ENCODE measurements at places on chromosomes 2 and 18. TPM values are rescaled to one million over a fixed set of nuclear protein-coding genes. Genes with fewer than 3 reads are reported as not detected.
A peak's percentile ranks its signal among the peaks of the same experiment; 100 is the strongest.

DNA sequence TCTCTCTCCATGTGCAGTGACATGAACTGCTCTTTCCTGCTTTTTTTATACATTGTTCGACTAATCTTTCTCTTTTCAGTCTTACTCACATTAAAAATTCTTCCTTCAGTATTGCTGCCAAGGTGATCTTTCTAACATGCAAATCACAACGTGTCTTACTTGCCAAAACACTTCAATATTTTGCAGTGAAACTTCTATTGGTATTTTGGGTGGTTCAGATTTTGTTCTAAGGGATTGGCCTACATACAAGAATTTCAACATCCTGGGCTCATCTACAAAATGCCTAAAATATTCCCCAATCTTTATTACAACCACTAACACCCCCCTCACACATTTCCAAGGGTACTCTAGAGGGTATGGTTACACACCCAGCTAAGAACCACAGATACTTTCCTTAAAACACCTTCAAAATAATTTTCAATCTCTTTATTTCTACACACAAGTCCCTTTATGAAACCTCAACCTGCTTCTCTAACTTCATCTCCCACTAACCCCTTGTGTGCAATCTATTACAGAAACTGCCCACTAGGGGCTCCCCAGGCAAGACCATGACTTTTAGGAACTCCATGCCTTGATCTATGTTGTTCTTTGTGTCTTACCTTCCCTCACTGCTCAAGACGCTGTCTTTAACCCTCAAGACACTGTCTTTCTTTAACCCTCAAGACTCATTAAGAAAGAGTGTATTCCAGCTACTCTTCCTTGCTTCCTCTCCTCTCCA is 50.9 kb downstream of the COL3A1 start:
- DNase-seq: no peak

IL37 gene
- total RNA-seq: 1.5 TPM

- no peak for DNase-seq
These were observed 55.0 kb downstream of the EHBP1 start for GRCh38 chr2:62760555-62760954.

- no peak for DNase-seq
These were observed 129.0 kb upstream of the PARD3B start for GRCh38 chr2:204416236-204416635.

RGPD3 gene
- total RNA-seq: 0.24 TPM

GRCh38 chr18:1846640-1847039 is 724.7 kb downstream of the METTL4 start:
- DNase-seq: no peak

- no peak for DNase-seq
These were observed 235.8 kb downstream of the MREG start for GRCh38 chr2:215777465-215778044.

TUBA4A gene
- total RNA-seq: 60.2 TPM

STPG4 gene
- total RNA-seq: 0.47 TPM

DNA sequence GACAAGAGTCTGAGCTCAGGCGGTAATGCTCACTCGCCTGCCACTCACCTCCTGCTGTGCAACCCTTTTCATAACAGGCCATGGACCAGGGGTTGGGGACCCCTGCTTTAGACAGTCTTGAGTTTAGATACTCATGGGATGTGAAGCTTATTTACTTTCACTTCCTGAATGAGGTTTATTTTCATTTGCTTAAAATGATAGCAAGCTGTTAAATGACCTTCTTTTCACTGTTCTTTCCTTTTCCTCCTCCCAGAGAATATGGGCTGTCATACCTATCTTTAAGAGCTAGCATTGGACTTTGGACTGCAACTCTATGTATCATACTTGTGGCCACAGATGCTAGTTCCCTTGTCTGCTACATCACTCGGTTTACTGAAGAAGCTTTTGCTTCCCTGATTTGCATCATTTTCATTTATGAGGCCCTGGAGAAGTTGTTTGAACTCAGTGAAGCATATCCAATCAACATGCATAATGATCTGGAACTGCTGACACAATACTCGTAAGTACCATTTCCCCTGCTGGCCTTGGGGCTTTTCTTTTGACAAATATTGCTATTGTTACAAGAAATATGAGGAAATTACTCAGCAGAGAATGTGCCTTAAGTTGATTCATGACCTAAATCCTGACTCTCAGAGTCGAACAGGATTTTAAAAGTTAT is 168.5 kb downstream of the DPP4 start:
- DNase-seq: no peak

- DNase-seq: no peak
These were observed 20.5 kb downstream of the SLC3A1 start for GRCh38 chr2:44295633-44296359.

PLEK gene
- total RNA-seq: 7.8 TPM

DNA sequence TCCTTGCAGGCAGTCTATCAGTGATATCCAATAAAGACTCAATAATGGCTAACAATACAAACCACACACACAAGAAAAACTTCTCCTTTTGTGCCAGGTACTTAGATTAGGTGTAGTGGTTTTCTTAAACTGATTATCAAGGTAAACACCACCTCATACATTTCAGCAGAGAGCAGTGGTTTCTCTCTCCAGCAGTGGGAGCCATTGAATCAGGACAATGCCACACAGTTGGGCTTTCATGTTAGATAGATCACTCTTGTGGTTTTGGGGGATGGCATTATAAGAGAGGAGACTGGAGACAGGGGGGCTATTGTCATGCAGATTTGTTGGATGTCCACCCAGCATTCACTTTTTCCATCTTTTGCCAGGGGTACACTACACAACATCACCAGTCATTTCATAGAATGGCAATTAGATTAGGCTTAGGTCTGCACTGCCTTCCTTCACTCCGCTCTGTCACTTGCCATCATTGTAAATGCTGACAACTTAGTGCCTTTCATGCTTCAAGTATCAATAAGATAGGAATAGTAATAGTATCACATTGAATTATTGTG is 13.6 kb upstream of the IRS1 start:
- no peak for DNase-seq

- no peak for DNase-seq
These were observed 255.2 kb downstream of the HDAC4 start for GRCh38 chr2:239145601-239146000.

GRCh38 chr2:86482034-86482433 is 40.9 kb downstream of the KDM3A start:
- DNase-seq: no peak

ALPI gene
- 21.1 TPM for total RNA-seq

CHRNG gene
- total RNA-seq: not detected

DNA sequence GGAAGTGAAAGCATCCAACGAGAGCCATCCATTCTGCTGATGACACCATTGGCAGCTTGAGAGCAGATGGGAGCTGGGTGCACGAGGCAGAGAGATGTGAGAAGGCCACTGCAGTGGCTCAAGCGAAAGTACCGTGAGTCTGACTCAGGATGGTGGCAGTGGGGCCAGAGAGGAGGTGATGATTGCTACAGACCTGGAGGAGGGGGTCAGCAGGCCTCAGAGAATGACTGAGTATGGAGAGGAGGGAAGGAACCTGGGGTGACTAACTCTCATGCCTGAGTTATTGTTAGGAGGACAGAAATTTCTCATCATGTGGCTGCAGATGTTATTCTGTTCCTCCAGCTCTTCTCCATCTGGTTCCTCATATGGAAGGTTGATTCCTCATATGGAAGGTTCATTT is 8.8 kb upstream of the ZBTB7C start:
- no peak for DNase-seq

ERFE gene
- total RNA-seq: not detected

- no peak for DNase-seq
These were observed 365.2 kb downstream of the ZNF521 start for GRCh38 chr18:24986666-24987302.

DYNAP gene
- not detected for total RNA-seq

DRC1 gene
- total RNA-seq: not detected

GDF7 gene
- total RNA-seq: 0.18 TPM

DNA sequence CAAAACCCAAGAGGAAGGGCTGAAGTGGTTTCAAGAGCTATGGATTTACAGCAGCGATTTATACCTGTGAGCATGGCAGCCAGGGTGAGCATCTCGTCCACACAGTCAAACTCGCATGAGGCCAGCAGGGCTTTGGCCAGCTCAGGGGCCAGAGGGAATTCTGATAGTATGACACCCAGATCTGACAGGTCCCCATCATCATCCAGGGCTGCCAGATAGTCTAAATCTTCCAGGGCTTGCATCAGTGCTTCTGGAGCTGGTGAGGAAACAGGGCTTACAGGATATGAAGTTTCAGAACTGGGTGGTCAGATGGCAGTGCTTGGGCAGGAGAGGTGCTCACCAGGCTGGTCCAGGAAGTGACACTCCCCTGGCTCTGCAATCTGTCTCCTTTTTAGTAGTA is 3.5 kb downstream of the DQX1 start:
- no peak for DNase-seq

DNA sequence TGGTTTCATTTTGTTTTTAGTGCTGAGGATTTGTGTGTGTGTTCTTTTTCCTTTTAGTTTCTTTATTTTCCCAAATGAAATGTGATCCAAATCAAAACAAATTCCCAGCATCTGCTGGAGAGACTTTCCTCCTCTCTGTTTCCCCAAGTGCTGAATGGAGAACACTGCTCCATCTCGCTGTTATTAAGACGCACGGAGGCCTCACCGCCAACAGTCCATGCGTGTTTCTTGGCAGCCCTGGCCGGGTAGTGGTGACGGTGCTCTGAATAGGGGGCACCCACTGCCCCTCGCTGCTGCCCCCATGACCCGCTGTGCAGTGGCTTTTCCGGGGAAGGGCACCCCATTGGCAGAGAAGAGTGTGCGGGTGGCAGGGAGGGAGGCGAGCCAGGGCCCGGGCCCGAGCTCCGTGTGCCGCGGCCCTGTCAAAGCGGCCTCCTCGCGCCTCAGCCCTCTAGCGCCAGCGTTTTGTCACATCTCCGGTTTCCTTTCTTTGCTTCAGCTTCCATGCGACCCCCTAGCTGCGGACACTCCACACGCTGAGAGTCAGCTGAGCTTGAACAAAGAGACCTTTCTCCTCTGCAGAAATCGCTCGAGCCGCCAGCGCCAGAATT is 473.7 kb upstream of the SALL3 start:
- no peak for DNase-seq

ZEB2 gene
- total RNA-seq: 41.1 TPM

- DNase-seq: no peak
These were observed 695 bp upstream of the BIRC6 start for GRCh38 chr2:32355976-32356680.

PROM2 gene
- total RNA-seq: 39.9 TPM

- DNase-seq: peak; percentile 96
These were observed at the start of gene SERPINB8 for GRCh38 chr18:63969942-63970808. Gene SERPINB8, plus strand, starts transcription at chr18:63970081. Its CDS starts 8,228 bp downstream, at chr18:63978309.

DNA sequence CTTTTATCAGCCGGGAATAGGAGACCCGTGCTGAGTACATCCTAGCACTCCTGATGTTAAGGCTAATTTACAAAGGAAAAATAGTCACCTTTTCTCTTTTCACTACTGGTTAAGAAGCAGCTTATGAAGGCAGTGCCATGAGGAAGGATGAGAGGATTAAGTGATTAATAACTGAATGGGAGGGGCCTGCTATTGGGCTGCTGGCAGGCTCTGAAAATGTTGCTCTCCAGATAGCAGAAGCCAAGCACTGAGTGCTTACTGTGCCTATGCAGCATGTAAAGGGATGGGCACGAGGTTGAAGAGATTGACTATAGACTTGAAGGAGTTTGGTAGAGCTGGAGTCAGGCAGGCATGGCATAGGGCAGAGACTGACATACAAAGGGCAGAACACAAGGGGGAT is 282.4 kb upstream of the THSD7B start:
- no peak for DNase-seq

DNA sequence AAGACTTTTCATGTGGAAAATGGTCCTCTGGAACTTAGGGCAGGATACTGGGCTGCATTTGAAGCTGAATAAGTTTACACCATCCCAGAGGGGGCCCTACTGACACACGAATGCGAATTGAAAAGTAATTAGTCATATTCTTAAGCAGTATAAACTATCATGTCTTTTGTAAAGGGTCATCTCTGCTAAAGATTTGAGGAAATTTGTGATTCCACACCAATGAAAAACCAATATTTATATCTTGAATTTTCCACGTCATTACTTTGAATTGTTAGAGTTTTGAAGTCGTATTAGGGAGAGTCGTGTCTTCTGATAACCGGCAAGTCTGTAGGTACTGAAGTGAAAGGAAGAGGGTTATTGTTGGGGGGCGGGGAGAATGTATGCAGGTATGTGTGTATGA is 4.1 kb upstream of the OTX1 start:
- no peak for DNase-seq

DNA sequence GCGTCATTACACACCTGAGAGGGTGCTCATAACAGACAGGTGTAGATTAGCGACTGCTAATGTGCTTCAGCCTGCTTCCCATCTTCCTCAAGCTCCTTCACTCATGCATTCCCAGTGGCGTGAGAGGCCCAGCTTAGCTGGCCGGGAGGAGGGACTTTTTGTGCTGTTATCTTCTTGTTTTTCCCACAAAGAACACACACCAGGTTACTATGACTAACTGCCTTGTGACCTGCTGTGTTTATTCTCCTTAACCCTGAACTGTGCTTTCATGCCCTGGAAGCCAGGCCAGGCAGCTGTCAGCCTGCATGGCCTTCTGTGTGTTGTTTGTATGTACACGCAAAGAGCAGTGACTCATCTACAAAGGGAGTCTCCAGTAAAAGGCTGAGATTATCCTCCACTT is 143.8 kb downstream of the PIEZO2 start:
- peak; percentile 46 for DNase-seq

GAREM2 gene
- 2.7 TPM for total RNA-seq

CIAO1 gene
- 61.7 TPM for total RNA-seq

DNA sequence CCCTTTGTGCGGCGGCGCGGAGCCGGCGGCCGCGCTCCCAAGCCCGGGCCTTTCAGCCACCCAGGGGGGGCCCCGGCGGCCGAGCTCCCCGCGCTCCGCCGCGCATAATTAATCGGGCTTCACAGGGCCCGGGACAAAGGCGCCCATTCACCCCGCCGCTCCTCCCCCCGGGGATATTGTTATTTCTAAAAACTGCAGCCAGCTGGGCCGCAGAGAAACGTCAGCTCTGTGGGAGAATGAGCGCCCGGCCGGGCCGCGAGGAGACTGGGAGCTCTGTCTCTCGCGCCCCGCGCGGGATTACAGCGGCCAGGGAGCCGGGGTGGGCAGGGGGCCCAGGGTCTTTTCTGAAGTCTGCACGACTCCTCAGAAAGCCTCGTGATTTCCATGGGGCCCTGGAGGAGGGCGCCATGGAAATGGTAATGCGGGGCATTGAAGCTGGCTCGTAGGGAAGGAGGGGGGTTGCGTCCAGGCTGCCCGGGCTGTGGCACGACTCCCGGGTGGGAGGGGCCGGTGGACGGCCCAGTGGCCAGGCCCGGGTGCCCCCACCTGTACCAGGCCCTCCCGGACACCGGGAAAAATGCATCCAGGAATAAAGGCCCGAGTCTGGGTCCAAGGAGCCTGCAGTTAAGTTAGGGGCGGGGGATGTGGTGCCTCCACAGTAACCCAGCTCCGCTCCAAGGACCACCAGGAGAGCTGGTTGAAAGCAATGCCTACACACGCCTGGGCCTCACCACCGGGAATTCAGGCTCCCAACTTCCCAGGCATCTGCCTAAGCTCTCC is 125.3 kb downstream of the ZFP36L2 start:
- no peak for DNase-seq

IGFBP2 gene
- total RNA-seq: 143 TPM

DNA sequence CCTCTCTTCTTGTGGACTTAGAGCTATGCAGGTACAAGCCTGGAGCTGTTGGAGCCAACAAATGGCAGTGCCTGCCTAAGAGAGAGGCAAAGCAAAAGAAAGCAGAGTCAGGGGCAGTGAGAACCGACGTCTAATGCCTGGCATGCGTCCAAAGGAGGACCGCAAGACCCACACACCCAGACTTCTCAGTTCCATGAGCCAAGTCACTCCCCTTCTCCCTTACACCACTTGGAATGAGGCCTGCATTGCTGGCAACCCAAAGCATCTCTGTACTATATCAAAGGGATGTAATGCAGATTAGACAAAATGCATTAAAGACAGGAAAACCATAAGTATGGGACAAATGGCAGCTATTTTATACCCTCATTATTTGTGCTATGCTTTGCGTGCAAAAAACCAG is 49.9 kb upstream of the RNU4ATAC start:
- no peak for DNase-seq

MYCN gene
- total RNA-seq: 2.3 TPM
